ENCODE measurements at places on chromosomes 3 and 15.

GRCh38 chr3:78848392-78849288, 919.2 kb downstream of the ROBO1 start:
- DNase-seq = no peak

- no peak for DNase-seq
These were observed 214.4 kb upstream of the CBLB start for GRCh38 chr3:106083207-106083606.

DNA sequence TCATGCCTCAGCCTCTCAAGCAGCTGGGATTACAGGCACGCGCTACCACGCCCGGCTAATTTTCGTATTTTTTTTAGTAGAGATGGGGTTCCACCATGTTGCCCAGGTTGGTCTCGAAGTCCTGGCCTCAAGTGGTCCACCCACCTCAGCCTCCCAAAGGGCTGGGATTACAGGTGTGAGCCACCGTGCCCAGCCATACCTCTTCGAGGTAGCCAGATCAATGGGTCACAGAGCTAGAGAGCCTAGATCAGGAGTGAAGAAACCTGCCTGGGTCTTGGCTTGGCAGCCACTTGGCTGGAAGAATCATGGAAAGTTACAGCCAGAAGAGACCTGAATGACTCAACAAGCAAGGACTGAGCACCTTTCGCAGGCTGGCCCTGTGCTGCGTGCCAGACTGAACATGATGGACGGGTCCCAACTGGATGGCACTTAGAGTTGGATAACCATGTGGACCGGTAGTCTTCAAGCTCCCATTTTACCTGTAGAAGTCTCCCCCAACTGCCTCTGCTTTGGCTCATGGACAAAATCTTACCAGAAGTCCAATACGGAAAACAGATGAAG, 29.7 kb downstream of the GNB5 start:
- peak; percentile 22 for DNase-seq

- DNase-seq = no peak
These were observed 224.7 kb upstream of the SATB1 start for GRCh38 chr3:18649666-18650363.

Data from endodermal cell (in vitro differentiated cells).